Stimulated activated CD4-positive, alpha-beta T cell treated with anti-CD3 and anti-CD28 coated beads, Interleukin-1b, Interleukin-23, amount 100 ng/mL, for 24 hours (primary cell): ENCODE measurements at places on chromosomes 2 and 18.

GRCh38 chr2:216857131-216857550 lies 2.7 kb downstream of the TNP1 start:
- no peak for DNase-seq

DNA sequence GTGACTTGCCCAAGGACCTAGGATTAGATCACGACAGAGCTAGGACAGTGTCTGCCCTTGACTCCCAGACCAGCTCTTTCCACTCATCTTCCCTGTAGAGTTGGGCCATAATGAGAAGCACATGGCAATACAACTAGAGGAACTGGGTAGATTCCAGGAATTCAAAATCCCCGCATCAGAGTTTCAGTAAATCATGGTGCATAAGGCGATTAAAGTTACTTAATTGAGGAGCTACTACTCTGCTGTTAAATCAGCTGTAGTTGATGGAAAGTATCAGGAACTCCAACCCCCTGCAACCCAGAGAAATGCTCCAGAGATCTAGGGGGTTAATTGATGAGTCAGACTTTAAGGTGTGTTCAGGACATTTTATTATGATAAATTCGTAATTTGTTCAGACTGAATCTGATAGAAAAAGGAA lies 5.7 kb downstream of the ANTXR1 start:
- DNase-seq, result no peak

GRCh38 chr2:103119352-103119751 lies 357.5 kb downstream of the TMEM182 start:
- DNase-seq, result no peak

GRCh38 chr2:88212251-88212790 lies 42.2 kb downstream of the THNSL2 start:
- no peak for DNase-seq

- DNase-seq, result no peak
Observed at GRCh38 chr2:180742801-180743200, 237.6 kb upstream of the UBE2E3 start.

DNA sequence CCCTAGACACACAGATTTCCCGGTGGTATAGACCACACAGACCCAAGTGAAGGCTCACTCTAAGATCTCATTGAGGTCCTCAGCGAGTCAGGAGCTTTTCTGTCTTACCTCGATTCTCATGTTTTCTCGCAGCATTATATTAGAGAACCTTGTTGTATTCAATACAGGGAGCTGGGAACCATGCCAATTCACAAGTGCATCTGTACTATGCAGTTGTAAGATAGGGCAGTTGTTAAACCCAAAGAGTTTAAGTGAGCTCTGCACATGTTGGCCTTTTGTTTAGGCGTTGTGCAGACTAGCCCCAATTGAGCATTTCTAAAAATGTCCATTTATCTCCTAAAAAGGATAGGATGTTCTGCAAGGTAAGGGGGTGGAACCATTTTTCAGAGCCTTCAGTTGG lies 59.6 kb downstream of the FEZ2 start:
- DNase-seq, result no peak

GRCh38 chr2:12487253-12488004 lies 229.3 kb upstream of the TRIB2 start:
- no peak for DNase-seq

DNA sequence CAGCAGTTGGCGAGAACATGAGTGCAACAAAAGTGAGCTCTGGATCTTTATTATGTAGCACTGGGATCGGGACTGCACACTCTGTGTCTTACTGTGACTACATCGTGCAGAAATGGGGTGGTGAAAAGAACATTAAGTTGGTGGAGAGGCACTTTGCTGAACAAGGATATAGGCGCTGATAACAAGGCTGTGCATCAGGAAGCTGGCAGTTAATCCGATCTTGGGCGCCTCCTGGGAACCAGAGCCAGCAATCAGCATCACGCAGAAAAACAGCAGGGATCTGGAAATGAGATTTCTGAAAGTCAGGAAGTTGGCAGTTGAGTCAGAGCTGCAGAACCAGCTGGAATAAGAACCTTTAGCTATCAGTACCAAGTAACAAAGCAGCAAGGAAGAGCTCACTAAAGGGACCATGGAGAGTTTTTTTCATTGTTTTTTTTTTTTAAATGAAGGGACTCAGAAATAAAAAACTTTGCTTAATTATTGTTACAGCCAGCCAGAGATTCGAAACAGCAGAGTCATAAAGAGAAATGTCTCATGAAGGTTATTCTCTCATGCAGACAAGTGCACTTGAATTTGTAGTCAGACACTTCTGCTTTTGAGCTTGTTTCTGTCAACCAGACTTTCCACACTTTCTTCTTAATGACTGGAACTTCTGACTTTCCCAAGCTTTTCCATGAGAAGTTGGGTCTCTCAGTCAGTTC lies 22.8 kb upstream of the MYO3B start:
- DNase-seq, result no peak

- DNase-seq, result no peak
Observed at GRCh38 chr2:43007901-43008300, 215.5 kb upstream of the HAAO start.
